ENCODE measurements at places on chromosomes 1 and 21.

GRCh38 chr1:27581823-27582243 is 22.1 kb downstream of the AHDC1 start:
- no peak for DNase-seq

GRCh38 chr21:29052224-29052623 is 21.2 kb downstream of the CCT8 start:
- no peak for DNase-seq

- DNase-seq = no peak
These were observed 35.5 kb downstream of the CAPN2 start for GRCh38 chr1:223747838-223748335.

GRCh38 chr1:59699227-59699847 is 115.4 kb upstream of the HOOK1 start:
- DNase-seq = no peak

- DNase-seq = no peak
These were observed 112.7 kb downstream of the RUNX1 start for GRCh38 chr21:34936371-34936789.

DNA sequence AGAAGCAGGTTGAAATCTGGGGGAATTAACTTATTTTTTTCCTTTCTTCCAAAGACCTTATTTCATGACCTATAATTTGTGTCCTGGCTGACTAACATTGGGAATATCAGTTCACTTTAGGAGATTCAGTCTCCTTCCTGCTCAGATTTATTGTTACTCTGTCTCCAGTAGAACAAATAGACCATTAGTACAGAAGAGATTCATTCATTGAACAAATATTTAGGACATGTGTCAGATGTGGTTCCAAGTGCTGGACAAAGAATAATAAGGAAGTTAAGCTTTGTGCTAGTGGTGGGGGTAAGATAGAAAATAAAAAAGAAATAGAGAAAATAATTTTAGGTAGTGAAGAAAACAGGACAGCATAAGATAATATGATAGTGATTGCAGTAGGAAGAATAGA is 20.3 kb downstream of the ZMYM4 start:
- DNase-seq = no peak

DNA sequence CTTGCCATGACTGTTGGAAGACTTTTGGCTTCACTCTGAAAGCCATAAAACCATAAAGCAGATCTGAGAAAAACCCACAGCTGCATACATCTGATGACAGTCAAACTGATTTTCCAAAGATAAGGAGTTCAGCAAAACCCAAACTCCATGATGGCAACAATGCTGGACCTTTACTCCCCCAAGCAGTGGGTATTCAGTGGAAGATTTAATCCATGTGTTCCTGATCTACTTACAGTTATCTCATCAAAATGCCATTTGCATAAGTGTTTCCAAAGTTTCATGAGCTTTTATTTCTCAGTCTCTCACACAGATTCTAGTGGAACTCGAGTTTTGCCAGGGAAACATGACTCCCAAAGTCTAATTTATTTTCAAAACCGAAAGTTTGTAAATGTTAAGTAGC is 184.9 kb downstream of the ZC3H11B start:
- DNase-seq = no peak

DNA sequence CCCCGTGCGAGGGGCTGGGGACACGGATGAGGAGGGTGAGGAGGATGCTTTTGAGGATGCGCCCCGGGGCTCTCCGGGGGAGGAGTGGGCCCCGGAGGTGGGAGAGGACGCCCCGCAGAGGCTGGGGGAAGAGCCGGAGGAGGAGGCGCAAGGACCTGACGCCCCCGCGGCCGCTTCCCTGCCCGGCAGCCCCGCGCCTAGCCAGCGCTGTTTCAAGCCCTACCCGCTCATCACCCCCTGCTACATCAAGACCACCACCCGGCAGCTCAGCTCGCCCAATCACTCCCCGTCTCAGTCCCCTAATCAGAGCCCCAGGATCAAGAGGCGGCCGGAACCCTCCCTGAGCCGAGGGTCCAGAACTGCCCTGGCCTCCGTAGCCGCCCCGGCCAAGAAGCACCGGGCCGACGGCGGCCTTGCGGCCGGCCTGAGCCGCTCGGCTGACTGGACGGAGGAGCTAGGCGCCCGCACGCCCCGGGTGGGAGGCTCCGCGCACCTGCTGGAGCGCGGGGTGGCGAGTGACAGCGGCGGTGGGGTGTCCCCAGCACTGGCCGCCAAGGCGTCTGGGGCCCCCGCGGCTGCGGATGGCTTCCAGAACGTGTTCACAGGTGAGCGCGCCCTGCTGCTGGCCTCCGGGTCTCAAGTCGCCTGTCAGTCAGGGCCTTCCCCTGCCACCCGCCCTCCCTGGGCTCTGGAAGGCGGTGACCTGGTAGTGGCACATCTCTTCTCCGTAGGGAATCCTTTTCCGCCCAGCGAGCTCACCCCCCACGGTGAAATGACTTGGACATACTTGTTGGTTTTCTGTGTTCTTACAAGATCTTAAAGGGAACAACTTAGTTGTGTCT is 1.7 kb downstream of the FMN2 start:
- DNase-seq = no peak

- no peak for DNase-seq
These were observed 7.1 kb downstream of the PSRC1 start for GRCh38 chr1:109275706-109276345.

GRCh38 chr1:81597720-81598426 is 202.9 kb upstream of the ADGRL2 start:
- no peak for DNase-seq

DNA sequence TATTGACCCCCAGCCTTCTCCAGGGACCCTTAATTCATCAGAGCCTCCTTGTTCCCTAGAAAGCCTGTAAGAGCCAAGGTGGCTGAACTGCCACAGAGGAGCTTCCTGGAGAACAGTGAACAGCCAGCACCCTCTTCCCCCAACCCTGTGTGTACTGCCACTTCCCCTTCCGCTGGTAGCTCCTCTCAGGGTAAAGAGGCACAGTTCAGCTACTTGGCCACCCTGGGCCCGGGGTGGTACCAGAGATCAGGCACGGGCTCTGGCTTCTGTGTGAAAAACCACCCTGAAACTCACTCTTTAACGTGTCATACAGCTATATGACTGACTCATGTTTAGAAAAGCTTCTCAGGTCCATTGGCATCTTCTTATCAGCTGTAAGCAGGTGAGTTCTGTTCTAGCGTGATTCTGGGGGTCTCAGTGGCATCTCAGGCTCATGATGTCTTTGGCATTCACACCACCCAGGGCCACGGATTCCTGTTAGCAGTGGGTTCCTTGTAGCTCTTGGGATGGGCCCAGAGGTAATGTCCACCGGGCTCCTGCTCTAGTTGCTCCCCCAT is 22.4 kb downstream of the ARMH1 start:
- no peak for DNase-seq

Data from amygdala (tissue), 56 donors.